ENCODE measurements at places on chromosomes 1 and 21.

GRCh38 chr1:24381256-24381655, 32.3 kb downstream of the STPG1 start:
- DNase-seq: no peak

DNA sequence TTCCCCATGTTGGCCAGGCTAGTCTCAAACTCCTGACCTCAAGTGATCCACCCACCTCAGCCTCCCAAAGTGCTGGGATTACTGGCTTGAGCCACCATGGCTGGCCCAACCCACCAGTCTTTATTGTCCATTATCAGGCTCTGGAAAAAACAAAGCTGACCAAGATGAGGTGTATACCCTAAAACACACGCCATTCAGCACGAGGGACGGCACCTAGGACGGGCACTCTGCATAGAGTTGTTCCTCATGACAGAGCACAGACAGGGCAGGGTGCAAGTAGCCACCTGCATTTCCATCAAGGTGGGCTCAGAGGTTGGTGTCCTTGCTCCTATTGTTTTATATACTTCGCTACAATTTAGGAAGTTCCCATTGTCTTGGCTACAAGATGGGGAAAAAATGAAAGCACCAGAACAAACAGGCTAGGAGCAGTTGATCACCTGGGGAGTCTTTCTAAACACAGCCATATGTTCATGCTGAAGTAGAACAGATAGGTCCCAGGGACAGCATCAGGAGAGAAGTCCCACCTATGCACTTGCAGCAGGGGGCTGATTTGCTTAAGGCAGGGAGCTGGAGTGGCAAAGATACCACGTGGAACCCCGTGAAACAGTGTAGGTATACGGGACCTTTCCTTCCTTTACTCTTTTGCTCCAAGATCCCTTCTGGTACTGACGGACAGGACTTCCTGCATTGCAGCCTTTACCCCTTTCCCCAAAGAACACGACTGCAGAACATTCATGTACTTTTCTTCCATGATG, 4.5 kb downstream of the KRTCAP2 start:
- DNase-seq: no peak

DNA sequence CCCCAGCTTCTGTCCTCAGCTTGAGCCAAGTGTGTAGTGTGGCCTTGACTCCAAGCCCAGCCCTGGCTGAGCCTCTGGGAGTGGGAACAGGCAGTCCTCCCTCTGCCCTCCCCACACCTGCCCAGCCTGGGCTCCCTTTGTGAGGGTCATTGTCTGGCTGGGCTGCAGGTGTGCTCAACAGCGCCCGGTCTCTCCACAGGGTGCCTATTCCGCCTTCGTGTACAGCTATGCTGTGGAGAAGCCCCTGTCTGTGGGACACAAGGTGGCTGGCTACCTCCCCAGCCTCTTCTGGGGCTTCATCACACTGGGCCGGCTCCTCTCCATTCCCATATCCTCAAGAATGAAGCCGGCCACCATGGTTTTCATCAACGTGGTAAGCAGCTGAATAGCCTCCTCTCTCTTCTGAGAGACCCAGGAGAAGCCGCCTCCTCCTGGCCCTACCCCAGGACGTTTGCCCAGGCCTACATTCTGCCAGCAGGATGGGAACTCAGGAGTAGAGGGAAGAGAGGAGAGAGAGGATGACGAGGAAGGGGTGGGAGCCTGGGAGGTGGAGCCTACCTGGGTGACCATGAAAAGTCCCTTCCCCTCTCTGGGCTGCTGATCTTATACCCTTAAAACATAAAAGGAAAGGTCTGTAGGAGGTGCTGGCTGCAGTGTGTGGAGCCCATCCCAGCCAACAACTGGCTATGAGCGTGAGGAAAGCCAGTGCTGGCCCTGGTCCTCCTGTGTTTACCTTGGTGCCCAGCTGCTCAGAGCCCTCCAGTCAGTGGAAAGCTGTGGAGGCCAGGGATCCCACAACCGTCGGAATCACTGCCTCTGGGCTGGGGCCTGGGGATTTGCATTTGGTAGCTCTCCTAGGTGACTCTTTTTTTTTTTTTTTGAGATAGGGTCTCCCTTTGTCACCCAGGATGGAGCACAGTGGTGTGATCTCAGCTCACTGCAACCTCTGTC, 45.7 kb downstream of the ELK4 start:
- DNase-seq: no peak

- DNase-seq: no peak
Observed at GRCh38 chr1:9281908-9282695, 10.6 kb upstream of the SPSB1 start.
